Activated CD4-positive, alpha-beta T cell treated with anti-CD3 and anti-CD28 coated beads, Interleukin-2, amount 10 ng/mL, durations not matched to agents 24 days and 14 days (primary cell): ENCODE measurements at places on chromosomes 4 and X.
A peak's percentile ranks its signal among the peaks of the same experiment; 100 is the strongest.

DNA sequence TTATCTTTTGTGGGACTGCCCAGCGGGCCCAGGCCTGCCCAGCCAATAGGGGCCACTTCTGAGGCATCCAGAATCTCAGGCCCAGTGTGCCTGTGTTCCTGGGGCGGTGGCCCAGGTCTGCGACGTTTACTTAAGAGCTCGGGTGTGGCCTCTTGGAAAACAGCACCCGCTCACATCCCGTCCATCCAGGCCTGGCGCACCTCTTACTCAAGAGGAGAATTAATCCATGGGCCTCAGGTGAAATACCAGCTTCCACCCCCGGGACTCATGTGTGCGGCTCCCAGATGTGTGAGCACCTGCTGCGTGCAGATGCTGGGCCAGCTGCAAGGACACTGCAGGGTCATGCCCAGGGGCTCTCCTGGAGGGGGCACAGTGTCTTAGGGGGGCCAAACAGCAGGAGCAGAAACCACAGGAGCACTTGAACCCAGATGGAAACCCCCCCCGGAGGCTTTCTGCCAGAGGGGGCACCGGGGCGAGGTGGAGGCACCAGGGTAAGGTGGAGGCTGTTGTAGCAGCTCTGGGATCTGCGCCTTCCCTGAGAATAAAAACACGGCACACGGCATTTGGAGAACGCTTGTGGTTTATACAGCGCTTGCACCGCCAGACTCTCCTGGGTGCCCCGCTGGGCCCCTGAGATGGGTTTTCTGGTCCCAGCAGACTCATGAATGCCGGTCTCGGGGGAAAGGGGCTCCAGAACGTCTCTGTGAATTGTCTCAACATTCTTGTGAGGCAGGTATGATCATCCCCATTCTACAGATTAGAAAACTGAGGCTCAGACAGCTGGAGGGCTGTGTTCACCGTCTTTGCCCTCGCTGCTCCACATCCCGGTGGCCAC is 2.8 kb downstream of the PSAPL1 start:
- DNase-seq = no peak

DNA sequence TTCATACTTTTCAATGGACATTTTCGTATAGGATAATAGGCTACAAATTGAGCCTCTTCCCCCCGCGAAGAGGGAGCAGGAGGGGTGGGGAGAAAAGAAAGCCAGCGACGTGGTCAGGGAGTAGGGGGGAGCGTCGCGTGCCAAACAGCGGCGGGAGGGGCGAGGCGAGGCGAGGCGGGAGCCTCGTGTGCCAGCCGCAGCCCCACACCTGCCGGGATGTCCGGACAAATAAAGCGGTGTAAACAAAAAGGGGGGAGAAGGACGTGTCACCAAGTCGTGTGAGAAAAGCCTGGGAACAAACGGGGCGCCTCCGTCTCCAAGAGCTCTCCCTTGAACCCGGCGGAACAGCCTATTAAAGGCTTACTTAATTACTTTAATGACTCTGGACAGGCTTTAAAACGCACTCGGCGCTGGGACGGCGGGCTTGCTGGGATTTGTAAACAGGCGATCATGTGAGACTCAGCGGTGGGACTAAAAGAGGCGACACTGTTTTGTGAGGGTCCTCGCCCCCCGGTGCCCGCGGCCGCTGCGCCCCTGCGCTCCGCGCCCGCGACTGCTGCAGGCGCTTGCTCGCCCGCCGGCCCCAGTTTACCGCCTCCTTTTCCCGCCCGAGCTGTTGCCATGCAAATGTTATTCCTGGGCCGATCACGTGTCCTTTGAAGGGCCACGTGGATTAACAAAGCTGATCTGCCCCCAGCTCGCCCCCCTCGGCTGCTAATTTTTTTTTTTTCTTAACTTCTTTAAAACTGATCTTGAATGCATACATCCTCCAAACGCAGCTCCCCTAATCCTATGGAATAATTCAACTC is at the start of gene HELT:
TSS of gene HELT (plus strand) at position 527 of the 809 bp plus-strand sequence. CDS start 439 bp downstream, outside the sequence.
- DNase-seq = no peak

GRCh38 chr4:150126201-150126863 is 48.1 kb downstream of the DCLK2 start:
- no peak for DNase-seq

GRCh38 chr4:5926598-5926997 is 33.7 kb upstream of the CRMP1 start:
- no peak for DNase-seq

DNA sequence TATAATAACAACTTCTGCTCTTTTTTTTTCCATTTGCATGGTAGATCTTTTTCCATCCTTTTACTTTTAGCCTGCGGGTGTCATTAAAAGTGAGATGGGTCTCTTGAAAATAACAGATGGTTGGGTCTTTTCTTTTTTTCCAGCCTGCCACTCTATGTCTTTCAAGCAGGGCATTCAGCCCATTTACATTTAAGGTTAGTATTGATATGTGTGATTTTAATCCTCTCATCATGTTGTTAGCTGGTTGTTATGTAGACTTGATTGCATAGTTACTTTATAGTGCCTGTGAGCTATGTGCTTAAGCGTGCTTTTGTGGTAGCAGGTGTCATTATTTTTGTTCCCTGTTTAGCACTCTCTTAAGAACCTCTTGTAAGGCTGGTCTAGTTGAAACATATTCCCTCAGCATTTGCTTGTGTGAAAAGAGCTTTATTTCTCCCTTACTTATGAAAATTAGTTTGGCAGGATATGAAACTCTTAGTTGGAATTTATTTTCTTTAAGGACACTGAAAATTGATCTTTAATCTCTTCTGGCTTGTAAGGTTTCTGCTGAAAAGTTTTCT is 326.1 kb downstream of the SH3BGRL start:
- no peak for DNase-seq

- no peak for DNase-seq
Measured at GRCh38 chr4:35124106-35124505, 1120.2 kb downstream of the ARAP2 start.

GRCh38 chr4:85147481-85148076 is 181.1 kb upstream of the WDFY3 start:
- peak; percentile 64 for DNase-seq

DNA sequence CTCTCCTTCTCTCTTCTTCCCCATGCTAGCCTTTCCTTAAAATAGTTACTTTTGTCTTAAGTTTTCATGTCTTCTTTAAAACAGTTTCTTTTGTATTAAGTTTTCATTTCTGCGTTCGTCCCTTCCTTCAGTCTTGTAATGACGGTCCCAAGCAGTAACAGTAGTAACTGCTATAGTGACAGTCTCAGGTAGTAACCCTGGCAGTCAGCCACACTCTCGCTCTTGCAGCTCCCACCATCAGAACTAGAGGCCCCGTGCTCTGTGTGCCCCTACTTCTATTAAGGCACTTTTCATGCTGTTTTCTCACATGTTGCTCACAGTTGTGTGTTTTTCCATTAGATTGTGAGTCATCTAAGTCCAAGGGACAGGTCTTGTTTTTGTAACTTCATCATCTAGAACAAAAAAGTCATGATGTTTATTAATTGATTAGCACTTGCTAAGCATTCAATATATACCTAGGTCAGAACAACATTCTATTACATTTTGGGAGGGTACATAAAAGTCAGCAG is 49.3 kb downstream of the C4orf33 start:
- no peak for DNase-seq

DNA sequence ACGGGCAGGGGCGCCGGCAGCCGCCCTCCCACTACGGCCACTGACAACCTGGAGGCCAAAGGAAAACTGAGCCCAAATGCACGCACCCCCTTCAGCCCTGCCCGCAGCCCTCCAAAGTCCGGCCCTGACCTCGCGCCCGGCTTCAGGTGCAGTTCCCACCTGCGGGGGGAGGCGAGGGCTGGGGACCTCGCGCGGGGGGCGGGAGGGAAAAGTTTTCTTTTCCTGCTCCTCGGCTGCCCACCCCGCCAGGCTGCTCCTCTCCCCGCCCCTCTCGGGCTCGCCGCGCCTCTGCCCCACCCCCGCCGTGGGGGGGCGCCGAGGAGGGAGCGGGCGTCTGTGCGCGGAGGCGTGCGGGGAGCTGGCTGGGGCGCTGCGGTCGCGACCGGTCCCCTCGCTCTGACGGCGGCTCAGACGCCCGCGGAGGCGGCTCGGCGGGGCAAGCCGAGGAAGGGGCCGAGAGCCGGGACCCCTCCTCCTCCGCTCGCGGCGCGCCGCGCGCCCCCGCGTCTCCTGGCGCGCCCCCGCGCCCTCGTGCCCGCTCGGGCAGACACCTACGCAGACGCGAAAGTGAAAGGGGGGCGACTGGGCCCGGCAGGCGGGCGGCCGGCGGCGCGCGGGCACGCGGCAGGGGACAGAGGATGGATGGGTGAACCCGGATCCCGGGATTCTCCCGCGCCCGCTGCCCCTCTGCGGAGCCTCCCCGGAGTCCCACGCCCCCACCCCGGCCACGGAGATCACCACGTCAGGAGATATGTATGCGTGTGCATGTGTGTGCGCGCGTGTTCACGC is 3.1 kb upstream of the NR3C2 start:
- peak; percentile 85 for DNase-seq

GRCh38 chr4:138409670-138410069 is 167.5 kb upstream of the SLC7A11 start:
- no peak for DNase-seq

DNA sequence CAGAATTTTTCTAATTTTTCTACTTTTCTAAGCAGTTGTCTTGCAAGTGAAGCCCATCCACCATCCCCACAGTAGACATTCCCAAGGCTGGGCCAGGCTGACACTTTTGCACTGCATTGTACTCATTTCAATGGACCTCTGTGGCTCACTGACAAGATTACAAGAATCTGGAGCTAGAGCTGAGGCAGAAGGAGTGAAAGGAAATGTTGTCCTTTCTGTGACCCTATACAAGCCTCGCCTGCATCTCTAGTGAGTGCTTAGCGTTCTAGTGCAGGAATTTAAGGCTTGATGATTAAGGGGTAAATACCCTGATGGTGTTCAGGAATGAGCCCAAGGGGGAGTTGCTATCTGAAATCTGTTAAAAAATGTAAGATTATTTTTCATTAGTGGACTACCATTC is 6.3 kb downstream of the MAGED1 start:
- DNase-seq = no peak

GRCh38 chr4:122152711-122153226 is 638 bp downstream of the BLTP1 start:
- DNase-seq = peak; percentile 80

GRCh38 chr4:74474345-74475090 is 29.6 kb downstream of the AREG start:
- no peak for DNase-seq

DNA sequence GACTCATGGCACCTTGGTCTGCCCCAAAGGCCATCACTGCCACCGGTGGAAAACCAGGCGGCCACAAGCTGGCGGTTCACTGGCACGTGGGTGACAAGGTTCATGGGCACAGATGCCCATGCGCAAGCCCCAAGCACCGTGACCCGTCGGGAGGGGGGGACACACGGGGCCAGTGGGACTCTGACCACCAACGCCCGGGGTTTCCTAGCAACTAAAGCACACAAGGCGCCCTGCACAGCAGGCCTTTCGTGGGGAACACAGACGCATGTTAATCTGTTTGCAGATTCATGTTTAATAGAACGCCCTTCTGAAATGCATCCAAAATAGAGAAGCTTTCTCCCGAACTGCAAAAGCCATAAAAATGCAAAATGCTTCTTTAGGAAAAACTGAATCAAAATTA is 43.9 kb downstream of the FAM53A start:
- no peak for DNase-seq

DNA sequence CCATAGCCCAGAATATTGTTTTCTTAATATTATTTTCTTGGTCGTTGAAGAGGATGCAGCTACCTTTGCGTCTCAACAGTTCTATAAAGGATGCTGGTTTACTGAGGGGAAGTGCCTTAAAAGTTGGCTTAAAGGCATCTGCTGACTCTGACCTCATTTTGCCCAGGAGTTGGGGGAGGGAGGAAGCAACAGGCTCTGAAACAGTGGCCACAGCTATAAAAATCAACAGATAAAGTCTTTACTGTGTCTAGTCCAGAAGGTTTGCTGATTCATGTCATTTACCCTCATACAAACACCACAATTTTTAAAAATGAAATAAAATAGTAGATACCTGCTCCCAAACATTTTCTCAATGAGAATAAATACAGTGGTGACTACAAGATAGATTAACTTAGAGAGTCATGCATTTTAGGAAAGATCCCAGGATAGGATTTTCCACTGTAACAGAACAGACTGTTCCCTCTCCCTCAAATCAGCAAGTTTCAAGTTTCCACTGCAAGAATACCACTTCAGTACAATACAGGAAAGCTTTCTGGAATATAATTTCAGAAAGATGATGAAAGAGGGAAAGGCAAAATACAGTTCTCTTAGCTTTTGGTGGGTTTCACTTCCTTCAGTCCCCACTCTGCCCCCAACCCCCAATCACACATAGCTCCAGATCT is 1.9 kb downstream of the PHKA1 start:
- DNase-seq = no peak

GRCh38 chr4:17812125-17812524 is 1.3 kb downstream of the NCAPG start:
- no peak for DNase-seq

DNA sequence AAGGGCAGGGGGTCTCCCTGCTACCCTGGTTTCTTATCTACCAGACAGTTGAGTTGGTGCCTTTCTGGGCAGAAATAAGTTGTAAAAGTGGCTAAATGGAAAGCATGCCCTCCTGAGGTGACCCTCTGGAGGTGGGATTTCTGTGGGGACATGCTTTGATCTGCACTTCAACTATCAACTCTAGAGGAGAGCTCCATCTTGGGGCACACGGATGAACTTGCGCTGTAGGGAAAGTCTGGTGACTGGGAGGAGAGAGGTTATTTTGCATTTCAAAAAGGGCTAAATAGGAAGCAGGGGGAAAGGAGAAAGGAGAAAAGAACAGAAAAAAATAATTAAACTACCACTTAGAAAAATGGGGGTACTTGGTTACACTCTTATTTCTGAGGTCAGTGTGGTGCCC is 12.7 kb upstream of the RHOXF2B start:
- no peak for DNase-seq

DNA sequence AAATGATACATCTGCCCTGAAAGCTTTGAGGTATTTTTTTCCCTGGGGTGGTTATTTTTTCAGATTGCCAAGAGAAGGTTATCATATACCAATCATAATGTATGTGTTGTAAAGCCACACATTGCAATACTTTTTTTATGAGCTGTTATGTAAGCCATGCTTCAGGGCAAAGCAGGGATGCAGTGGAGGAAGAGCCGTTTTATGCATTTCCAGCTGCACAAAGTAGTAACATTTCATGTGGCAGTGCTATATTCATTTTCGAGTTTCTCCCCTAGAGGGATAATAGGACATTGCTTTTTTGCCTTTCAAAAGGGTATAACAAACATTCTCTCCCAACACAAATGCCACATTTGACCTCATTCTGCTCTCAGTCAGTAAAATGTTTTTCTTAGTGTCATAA is 68.5 kb downstream of the GALNT7 start:
- DNase-seq = no peak
